ENCODE measurements at places on chromosomes 11 and 22. TPM values are rescaled to one million over a fixed set of nuclear protein-coding genes. Genes with fewer than 3 reads are reported as not detected.

DNA sequence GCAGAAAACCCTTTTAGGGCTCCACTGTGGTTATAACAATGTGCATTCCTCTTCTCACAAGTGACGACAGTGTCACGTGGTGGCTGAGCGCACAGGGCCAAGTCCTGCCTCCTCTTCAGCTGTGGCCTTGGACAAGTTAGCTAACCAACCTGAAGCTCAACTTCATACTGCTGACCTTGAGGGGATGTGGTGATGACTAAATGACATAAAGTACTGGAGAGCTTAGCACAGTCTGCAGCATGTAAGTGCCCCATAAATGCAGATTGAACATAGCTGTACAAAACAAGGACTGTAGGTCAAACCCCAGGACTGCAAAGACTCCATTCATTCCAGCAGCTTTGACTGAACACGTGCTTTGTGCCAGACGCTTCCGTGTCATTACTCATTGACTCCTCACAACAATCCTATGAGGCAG is 20.1 kb upstream of the MRGPRX2 start:
- H3K27ac ChIP-seq, result no peak overlapping the region
- no peaks in the 10 kb centered on the region for H3K4me1 ChIP-seq
- peak; percentile 27 for DNase-seq

DNA sequence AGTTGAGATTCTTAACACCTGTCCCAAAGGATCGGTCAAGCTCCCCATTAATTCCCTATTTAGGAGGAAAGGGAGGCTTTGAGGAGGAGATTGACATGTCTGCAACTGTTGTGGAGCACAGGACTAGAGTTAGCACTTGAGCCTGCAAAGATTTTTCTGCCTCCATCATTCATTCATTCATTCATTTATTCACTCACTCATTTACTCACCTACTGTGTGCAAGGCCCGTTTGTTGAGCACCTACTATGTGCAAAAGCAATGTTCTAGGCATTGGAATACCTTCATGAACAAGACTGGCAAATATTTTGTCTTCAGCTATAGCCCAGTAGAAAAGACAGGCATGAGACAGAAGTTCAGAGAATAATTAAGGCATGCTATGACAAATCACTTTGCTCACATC is 43.2 kb upstream of the CD82 start:
- DNase-seq, result no peak
- H3K4me1 ChIP-seq, result no peaks in the 10 kb centered on the region
- H3K27ac ChIP-seq, result no peak overlapping the region
- no peaks in the 10 kb centered on the region for H3K36me3 ChIP-seq
- H3K27me3 ChIP-seq, result peaks cover 6% of the 10 kb centered on the region

DNA sequence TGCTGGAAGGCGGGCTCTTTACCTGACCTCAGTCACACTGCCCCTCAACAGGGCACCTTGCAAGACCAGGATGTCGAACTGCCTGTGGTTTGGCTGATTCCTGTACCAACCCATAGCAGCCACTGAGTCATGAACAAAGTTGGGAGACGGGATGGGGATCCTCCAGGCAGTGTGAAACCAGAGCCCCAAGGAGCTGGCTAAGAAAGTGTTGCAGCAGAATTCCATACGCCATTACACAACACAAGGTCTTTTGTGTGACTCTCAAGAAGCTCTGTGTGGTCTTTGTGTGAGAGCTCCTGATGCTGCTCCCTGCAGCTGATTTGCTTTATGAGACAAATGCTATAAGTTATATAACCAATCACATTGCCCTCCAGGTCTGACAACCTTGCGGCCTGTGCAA is 617.7 kb downstream of the OPCML start:
- peaks cover 1% of the 10 kb centered on the region for H3K27me3 ChIP-seq
- H3K36me3 ChIP-seq, result no peaks in the 10 kb centered on the region
- H3K27ac ChIP-seq, result no peak overlapping the region
- H3K4me1 ChIP-seq, result no peaks in the 10 kb centered on the region

- no peaks in the 10 kb centered on the region for H3K4me1 ChIP-seq
- no peak overlapping the region for H3K27ac ChIP-seq
- no peak overlapping the region for H3K4me3 ChIP-seq
Measured at GRCh38 chr11:72840780-72841179, 26.6 kb downstream of the ATG16L2 start.

GRCh38 chr11:22115470-22116029 is 77.3 kb upstream of the ANO5 start:
- H3K4me3 ChIP-seq, result peak overlapping the region; percentile 11
- DNase-seq, result peak; percentile 52
- H3K27ac ChIP-seq, result peak overlapping the region; percentile 71
- H3K36me3 ChIP-seq, result no peaks in the 10 kb centered on the region
- H3K27me3 ChIP-seq, result no peaks in the 10 kb centered on the region

GRCh38 chr11:8870411-8871170 is 40.4 kb upstream of the AKIP1 start:
- H3K27ac ChIP-seq, result peak overlapping the region; percentile 79
- H3K27me3 ChIP-seq, result no peaks in the 10 kb centered on the region
- peaks cover 8% of the 10 kb centered on the region for H3K4me1 ChIP-seq
- DNase-seq, result peak; percentile 64
- H3K4me3 ChIP-seq, result peak overlapping the region; percentile 90
- H3K36me3 ChIP-seq, result no peaks in the 10 kb centered on the region

Gene SLC22A25
- not detected for total RNA-seq

GRCh38 chr22:17634696-17635095 is 3.9 kb upstream of the BCL2L13 start:
- no peak overlapping the region for H3K4me3 ChIP-seq
- H3K27ac ChIP-seq, result no peak overlapping the region
- H3K4me1 ChIP-seq, result peaks cover 15% of the 10 kb centered on the region
- no peaks in the 10 kb centered on the region for H3K36me3 ChIP-seq

DNA sequence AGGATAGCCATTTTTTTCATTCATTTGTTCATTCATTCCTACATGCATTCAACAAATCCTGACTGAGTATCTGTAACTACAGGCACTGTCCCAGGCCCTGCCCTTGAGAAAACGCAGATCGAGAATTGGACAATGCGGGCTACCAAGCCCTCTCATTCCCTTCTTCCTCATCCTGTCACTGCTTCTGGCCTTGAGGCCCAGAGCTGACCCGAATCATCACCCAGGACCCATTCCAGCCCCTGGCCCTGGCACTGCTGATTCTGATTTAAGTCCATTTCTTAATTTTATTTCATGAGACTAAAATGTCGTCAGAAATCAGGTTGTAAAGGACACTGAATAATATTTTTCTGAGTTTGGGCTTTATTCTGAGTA is 24.3 kb downstream of the COMMD9 start:
- no peak overlapping the region for H3K27ac ChIP-seq
- H3K27me3 ChIP-seq, result no peaks in the 10 kb centered on the region
- no peaks in the 10 kb centered on the region for H3K36me3 ChIP-seq
- no peak for DNase-seq
- H3K4me3 ChIP-seq, result no peak overlapping the region
- H3K4me1 ChIP-seq, result no peaks in the 10 kb centered on the region

- peaks cover 27% of the 10 kb centered on the region for H3K4me1 ChIP-seq
- peak; percentile 71 for DNase-seq
- H3K27ac ChIP-seq, result no peak overlapping the region
- peaks cover 12% of the 10 kb centered on the region for H3K36me3 ChIP-seq
- H3K4me3 ChIP-seq, result peak overlapping the region; percentile 48
Measured at GRCh38 chr22:20979243-20979809, 2.8 kb upstream of the LZTR1 start.

Gene DGCR2
- total RNA-seq, result 13.1 TPM

DNA sequence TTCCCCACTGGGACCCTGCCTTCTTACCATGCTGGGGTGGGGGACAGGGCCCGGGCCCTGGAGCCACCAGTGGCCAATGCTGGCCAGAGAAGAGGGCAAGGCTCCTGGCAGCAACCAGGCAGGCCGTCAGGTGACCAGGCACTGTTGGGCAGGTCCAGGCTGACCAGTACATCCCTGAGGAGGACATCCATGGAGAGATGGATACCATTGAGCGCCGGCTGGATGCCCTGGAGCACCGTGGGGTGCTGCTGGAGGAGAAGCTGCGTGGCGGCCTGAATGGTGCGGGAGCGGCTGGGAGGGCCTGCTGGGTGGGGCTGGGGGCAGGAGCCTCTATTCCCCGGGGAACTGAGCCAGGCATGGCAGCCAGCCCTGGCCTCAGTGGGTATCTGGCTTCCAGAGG is 21.0 kb downstream of the C22orf23 start:
- no peak overlapping the region for H3K4me3 ChIP-seq
- H3K4me1 ChIP-seq, result peaks cover 11% of the 10 kb centered on the region
- no peak overlapping the region for H3K27ac ChIP-seq
- DNase-seq, result no peak

GRCh38 chr11:113549611-113550578 is 74.7 kb upstream of the DRD2 start:
- H3K4me1 ChIP-seq, result no peaks in the 10 kb centered on the region
- no peaks in the 10 kb centered on the region for H3K27me3 ChIP-seq
- H3K4me3 ChIP-seq, result no peak overlapping the region
- no peaks in the 10 kb centered on the region for H3K36me3 ChIP-seq
- no peak for DNase-seq

Gene PATE4
- total RNA-seq, result not detected

Gene GAB4
- total RNA-seq, result not detected

GRCh38 chr11:31779374-31779791 is 31.7 kb downstream of the PAX6 start:
- H3K4me3 ChIP-seq, result no peak overlapping the region
- H3K36me3 ChIP-seq, result no peaks in the 10 kb centered on the region
- H3K27ac ChIP-seq, result peak overlapping the region; percentile 71
- H3K27me3 ChIP-seq, result no peaks in the 10 kb centered on the region
- peaks cover 11% of the 10 kb centered on the region for H3K4me1 ChIP-seq

GRCh38 chr22:38317995-38318715 is 922 bp upstream of the CSNK1E start:
- H3K4me1 ChIP-seq, result peaks cover 28% of the 10 kb centered on the region
- H3K27me3 ChIP-seq, result no peaks in the 10 kb centered on the region
- H3K36me3 ChIP-seq, result peaks cover 4% of the 10 kb centered on the region
- peak overlapping the region; percentile 62 for H3K4me3 ChIP-seq
- DNase-seq, result peak; percentile 74

Measured in psoas muscle (tissue), 8 donors.